ENCODE measurements at places on chromosomes 2 and 18.

GRCh38 chr2:181628590-181629585 lies 28.0 kb downstream of the CERKL start:
- DNase-seq: no peak

DNA sequence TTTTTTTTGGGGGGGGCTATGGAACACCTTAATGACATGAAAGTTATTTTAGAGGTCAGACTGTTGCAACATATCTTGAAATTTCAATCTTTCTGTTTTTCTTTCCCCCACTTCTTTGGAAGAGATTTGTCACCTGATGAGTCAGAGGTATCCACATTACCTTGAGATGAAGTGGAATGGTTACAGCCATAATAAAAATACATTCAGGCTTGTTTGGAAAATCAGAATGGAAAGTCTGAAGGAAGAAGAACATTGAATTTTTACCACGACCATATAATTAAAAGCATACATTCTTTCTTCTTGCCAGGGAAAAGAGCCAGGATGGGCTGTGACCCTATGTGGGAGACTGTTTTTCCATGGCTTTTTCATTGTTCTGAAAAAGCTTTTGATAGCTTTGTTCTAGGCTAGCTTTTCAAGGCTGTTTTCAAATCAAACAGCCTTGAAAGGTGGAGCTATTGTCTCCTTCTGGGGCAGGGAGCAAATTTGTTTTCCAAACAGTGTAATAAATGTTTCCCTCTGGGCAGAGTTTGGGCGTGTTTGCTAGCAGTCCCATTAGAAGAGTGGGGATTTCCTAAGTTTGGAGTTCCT lies 2.3 kb upstream of the GTF3C3 start:
- DNase-seq: no peak

- no peak for DNase-seq
Observed at GRCh38 chr2:183214680-183215079, 90.4 kb downstream of the NUP35 start.

DNA sequence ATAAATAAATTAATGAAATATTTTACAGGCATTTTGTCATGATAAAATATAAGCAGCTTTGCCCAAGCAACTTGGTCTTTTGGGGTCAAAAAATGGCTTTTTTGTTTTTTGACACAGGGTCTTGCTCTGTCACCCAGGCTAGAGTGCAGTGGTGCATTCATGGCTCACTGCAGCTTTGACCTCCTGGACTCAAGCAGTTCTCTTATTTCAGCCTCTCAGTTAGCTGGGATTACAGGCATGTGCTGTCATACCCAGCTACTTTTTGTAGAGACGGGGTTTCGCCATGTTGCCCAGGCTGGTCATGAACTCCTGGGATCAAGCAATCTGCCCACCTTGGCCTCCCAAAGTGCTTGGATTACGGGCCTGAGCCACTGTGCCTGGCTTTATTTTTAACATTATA lies 51.0 kb downstream of the ABI2 start:
- no peak for DNase-seq

DNA sequence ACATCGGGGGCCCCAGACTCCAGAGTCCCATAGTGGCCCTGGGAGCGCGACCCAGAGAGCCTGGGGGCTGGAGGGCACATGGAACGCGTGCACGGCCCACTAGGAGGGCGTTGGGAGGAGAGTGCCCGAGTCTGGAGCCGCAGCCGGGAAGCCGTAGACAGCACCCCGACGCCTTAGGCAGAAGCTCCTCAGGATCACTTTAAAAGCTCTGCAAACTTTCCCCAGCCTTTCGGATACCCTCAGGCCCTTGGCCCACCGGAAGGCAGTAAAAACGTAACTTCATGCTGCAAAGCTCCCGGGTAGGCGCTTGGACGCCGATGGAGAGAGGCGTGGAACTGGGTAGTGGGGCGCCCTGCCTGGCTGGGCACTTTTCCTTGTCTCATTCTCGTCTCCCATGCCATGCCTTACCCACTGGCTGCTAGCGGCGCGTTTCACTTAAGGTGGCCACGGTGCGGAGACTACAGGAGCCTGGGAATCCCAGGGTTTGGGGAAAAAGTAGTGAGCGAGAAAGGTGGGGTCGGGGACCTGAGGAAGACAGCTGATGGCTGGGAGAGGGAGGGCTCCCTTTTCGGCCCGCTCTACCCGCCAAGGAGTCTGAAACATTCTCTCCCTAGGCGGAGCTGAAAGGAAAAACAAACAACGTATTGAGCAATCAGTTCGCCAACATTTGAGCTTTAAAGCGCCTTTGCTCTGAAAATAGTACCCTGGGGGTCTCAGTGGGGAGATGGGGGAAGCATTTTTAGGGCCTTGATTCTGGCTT lies 141.8 kb downstream of the MEIS1 start:
- DNase-seq: no peak
